Stimulated activated CD8-positive, alpha-beta memory T cell treated with anti-CD3 and anti-CD28 coated beads, Interleukin-4, amount 100 ng/mL, for 1 hour (primary cell): ENCODE measurements at places on chromosomes 2 and 18.

GRCh38 chr2:134642938-134643337, 75.9 kb downstream of the TMEM163 start:
- DNase-seq = no peak

DNA sequence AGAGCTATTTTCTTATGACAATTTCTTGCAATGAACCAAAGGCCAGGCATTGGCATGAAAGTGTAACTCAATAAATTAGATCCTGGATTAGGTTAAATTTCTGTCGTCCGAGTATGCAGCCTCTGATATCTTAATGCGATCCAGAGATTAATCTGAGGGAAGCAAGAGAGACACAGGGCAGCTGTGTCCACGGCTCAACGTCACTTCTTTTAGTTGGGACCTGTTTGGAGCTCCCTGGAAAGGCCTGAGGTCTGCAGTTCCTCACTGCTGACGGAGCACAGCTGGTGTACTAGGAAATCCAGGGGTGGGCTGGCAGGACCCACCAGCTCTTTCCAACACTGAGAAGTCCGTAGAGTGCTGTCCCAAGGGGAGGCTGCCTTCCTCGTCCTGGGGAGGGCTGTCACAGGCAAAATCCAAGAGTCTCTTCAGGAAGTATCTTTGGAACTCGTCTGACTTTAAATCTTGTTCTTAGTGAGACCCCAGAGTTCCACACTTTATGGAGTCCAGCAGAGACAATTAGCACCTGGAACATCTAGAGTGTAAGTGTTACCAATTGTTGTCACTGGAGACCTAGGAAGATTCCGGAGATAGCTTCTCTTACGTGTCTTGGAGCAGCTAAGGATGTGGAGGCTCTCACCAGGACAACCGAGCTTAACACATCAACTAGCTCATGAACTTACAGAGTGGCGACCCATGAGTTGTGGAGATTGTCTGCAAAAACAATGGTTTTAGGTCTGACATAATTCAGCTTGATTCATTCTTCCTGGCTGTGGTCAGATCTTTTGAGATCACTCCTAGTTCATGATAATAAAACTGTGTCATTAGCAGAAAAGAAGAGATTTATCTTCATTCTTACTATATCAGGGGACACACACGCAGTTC, 173.7 kb downstream of the ACKR3 start:
- no peak for DNase-seq

- no peak for DNase-seq
Observed at GRCh38 chr18:57920036-57920435, 116.9 kb upstream of the ATP8B1 start.

- DNase-seq = no peak
Observed at GRCh38 chr2:64035072-64035942, 16.1 kb upstream of the VPS54 start.

- no peak for DNase-seq
Observed at GRCh38 chr2:134718817-134719814, at the start of gene TMEM163. TSS of gene TMEM163 (minus strand) at chr2:134719000.

- DNase-seq = no peak
Observed at GRCh38 chr2:120469426-120469825, 123.5 kb downstream of the INHBB start.

- no peak for DNase-seq
Observed at GRCh38 chr18:13231151-13231550, 12.6 kb downstream of the LDLRAD4 start.

- no peak for DNase-seq
Observed at GRCh38 chr2:73908689-73909652, 16.2 kb downstream of the ACTG2 start.

DNA sequence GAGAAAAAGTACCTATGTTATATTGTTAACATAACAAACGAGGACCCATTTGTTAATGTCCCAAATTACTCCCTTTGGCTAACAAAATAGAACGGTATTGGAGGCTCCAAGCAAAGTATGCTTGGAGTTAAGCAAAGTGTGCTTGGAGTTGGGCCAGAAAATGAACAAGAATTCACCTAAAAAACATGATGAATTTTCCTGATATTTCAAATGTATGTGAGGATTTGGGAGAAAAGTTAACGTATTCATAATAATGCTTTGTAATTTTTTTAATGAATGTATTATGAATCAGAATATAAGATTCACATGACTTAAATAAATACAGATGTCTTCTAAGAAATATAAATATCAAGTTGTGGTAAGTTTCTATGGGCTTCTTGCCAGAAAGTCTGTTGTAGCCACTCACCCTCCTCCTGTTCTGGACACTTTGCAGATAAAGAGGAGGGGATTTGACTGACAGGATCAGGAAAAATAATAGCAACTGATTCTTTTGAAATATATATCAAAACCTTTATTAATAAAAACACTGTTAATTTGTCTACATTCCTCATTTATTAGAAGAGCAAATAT, 423.7 kb upstream of the MMADHC start:
- DNase-seq = no peak

GRCh38 chr2:95058989-95059641, 33.6 kb downstream of the MAL start:
- no peak for DNase-seq

GRCh38 chr18:12818243-12818642, 65.8 kb downstream of the PTPN2 start:
- no peak for DNase-seq

DNA sequence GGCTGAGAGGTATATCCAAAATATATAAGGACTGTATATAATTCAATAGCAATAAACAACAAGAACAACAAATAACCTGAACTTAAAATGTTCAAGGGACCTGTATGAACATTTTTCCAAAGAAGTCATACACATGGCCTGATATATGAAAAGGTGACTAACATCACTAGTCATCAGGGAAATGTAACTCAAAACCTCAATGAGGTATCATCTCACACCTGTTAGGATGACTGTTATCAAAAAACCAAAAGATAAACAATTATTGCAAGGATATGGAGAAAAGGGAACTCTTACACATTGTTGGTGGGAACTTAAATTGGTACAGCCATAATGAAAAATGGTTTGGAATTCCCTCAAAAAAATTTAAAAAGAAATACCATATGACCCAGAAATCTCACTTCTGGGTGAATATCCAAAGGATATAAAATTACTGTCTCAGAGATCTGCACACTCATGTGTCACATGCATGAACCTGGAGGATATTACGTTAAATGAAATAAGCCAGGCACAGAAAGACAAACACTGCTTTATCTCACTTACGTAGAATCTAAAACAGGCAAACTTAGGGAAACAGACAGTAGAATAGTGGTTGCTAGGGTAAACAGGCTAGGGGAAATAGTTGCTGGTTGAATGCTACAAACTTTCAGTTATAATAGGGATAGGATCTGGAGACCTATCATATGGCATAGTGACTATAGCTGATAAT, 334.5 kb upstream of the MMADHC start:
- DNase-seq = no peak

- no peak for DNase-seq
Observed at GRCh38 chr2:4499316-4500030, 796.1 kb downstream of the DCDC2C start.

DNA sequence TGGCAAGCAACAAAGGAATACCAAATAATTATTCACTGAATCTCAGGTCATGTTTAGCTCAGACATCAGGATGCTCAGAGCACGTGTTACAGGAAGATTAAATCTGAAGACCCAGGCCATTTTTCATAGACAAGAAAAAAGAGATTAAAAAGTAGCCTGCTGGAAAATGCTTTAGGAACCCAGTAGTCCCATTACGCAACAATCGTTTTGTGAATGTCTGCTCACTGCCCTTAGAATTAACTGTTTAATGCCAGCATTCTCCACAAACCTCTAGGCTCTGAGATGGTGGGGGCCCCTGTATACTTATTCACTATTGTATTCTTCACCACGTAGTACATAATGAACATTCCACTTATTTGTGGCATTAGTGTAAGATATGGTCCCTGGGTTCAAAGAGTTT, 154.6 kb upstream of the NYAP2 start:
- DNase-seq = no peak

DNA sequence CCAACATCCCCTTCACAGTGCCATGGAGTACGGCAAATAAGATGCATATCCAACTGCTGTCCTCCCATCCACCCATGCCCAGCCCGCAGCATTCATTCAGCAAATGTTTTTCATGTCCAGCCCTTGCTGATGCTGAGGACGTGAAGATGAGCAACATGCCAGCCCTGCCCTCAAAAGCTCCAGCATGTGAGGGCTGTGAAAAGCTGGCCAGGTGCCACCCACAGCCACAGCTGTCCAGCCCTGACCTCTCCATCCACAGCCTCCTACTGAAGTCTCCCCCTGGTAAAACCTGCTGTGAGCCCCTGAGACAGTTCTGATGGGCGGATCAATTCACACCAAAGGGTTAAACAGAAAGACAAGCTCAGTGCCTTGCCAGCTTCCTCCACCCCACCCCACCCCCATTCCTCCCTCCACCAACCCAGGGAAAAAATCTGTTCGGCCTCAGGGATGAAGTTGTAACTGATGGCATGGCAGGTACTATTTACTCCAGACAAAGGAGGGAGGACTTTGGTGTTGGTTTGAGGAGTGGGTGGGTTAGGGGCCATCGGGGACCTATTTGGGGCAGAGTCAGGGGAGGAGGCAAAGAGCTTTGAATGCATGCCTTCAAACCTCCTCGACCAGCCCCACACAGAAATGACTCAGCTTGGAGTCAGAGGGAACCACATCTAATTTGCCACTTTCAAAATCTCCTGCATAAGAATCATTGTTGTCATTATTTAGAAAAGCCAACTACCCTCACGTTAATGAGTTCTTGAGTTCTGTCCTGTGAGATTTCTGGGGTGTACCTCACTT, 4.3 kb downstream of the ZBTB7C start:
- DNase-seq = no peak

- DNase-seq = no peak
Observed at GRCh38 chr2:3041841-3042600, 335.6 kb downstream of the EIPR1 start.

GRCh38 chr2:171726847-171727450, 39.7 kb downstream of the DYNC1I2 start:
- no peak for DNase-seq

DNA sequence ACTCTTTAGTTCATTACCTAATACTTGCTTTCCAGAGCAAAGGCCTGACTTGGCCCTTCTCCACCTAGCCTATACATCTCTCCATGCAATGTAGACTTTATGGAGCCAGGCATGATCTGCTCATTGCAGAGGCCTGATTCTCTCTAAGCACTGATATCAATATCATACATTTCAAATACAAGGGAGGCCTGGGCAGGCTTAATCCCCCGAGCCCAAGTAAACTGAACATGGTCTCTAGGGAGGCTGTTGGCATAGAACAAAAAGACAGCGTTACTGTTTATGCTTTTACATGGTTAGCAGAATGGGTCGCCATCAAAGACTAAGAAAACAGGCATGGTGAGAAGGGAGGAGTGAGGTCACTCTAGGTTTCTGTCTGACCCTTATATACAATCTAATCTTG, 695.1 kb downstream of the ZEB2 start:
- DNase-seq = no peak
